ENCODE measurements at places on chromosomes 6 and 20.

GRCh38 chr6:21053612-21054011 lies 519.4 kb downstream of the CDKAL1 start:
- DNase-seq: no peak

- DNase-seq: no peak
Observed at GRCh38 chr6:38753707-38754106, 38.6 kb downstream of the DNAH8 start.

GRCh38 chr6:36546308-36546919 lies 865 bp downstream of the STK38 start:
- peak; percentile 33 for DNase-seq

DNA sequence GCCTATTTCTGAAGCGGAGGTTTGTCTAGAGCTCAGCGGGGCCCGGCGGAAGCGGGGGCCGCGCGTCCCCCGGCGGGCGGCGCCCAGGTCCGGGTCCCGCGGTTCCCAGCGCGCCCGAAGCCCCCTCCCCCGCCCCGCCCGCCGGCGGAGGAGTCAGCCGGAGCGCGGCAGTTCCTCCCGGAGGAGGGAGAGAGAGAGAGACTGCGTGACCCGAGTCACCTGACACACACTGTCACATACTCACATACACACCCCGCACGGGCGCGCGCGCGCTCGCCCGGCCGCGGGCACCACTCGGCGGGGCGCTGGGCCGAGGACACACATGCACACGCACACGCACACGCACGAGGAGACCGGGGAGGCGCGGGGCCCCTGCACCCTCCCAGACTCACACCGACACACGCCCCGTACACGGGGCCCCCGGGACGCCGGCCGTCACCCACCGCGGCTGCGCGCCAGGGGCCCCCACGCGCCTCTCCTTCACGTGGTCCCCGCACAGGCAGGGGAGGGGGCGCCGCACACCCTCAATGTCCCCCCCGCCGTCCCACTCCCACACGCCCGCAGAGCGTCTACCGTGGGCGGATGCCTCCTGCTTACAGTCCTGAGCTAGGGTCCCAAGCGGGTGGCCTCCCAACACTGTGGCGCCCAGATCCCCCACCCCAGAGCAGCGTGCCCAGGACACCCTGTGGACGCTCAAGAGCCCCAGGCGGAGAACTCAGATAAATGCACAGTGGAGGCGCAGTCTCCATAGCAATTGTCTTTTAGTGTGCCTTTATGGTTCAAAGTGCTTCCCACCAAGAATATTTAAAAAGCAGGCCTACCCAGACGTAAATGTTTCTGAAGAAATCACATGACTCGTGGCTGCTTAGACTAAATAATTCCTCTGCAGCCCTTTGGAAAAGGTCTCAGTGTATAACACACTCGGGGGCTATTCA lies at the start of gene RRAGD:
RRAGD (minus strand) TSS at position 203 of the 935 bp plus-strand sequence. CDS start 280 bp downstream, outside the sequence.
- peak; percentile 87 for DNase-seq

DNA sequence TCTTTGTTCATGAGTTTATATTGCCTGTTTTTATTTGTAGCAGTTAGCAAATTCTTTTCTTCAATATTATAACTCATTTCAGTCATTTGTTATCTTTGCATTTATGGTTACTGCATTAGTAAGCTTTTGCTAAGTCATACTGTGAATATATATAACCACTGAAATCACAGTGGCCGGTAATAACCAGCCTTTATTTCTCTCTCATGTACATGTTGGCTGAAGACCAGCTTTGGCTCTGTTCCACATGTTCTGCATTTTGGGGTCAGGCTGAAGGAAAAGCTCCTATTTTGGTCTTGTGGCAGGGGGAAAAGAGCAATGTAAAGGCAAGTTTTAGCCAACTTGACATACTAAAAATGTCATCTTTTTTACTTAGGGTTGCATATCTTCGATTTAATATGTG lies 276.3 kb downstream of the BCKDHB start:
- DNase-seq: no peak

- no peak for DNase-seq
Observed at GRCh38 chr6:106870069-106870468, 104.5 kb downstream of the CD24 start.

DNA sequence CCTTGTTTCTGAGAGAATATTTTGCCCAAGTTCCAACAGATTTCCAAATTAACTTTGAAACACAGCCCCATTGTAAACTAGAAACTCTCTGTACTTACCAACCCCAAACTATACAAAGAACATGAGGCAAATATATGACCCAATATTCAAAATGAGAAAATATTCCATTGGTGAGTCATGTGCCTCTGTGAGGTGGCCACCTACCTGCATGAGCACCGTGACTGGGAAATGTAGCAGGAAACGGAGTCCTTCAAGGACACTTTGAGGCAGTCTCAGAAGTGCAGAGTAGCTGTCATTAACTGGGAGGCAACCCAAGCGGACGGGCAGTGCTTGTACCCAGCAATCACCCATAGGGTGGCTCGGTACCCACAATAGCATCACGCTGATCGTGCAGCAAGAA lies 335.5 kb upstream of the NOX3 start:
- no peak for DNase-seq

- DNase-seq: peak; percentile 76
Observed at GRCh38 chr6:53411451-53411850, 62.7 kb upstream of the ELOVL5 start.

Data from WERI-Rb-1 (cell line).